ENCODE measurements at places on chromosomes 11 and 22.

- DNase-seq, result no peak
These were observed 267.2 kb downstream of the RAB38 start for GRCh38 chr11:87908086-87908485.

DNA sequence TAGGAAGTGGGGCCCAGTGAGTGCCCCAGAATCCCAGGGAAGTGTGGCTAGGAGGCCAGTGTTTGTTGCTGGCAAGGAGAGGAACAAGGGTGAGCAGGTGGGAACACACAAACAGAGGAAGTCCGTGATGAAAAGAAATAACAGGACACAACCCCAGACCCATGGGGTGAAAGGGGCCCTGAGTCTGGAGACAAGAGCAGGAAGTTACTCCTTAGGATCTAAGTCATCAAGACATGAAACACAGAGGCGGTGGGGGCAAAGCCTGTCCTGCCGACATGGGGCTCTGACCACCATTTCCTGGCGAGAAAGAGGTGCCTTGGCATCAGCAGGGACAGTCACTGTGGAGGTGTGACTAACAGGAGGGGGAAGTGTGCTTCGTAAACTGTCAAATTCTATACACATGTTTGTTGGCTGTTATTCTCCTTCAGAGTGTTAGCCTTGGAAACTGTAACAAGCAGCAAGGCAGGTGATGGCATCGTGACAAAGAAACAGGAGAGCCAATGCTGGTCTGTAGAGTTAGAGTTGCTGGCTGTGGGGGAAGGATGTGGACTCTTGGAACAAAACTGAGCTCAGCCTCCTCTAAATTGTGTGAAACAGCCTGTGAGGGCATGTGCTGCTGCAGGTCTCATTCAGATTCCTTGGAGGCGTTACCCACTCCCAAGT is 21.7 kb downstream of the CHST1 start:
- no peak for DNase-seq

DNA sequence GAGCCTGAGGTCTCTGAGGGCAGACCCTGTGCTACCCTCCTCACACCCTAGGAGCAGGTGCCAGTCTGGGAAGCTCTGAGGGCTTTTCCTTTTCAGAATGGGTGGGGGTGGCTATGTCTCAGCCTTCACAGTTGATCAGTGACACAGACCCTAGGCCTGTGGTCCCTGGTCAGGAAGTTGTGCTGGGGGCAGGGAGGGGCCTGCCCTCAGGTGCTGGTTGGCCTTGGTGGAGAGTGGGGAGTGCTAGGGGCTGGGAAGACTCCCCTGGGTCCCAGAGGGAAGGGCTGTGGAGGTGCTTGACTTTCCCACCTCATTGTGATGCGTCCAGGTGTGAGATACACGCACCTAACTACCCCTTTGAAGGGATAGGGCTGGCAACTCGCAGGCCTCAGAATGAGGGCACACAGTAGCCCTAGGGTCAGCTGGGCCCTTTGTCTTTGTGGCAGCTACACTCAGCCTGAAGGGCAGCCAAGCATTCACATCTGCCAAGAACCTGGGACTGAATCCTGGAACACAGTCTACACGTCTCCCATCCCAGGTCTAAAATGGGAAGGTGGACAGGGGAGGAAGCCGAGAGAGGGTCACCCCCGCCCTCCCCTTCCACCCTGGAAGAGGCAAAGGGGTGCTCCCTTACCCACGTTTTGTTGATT is 31.2 kb upstream of the ATXN10 start:
- DNase-seq, result no peak

GRCh38 chr22:44730022-44730393 is 22.4 kb upstream of the ARHGAP8 start:
- no peak for DNase-seq

- no peak for DNase-seq
These were observed 136.7 kb upstream of the NECTIN1 start for GRCh38 chr11:119865661-119866156.

- DNase-seq, result no peak
These were observed 11.7 kb upstream of the LTO1 start for GRCh38 chr11:69686856-69687255.

GRCh38 chr11:93288767-93289166 is 41.8 kb upstream of the DEUP1 start:
- DNase-seq, result no peak

DNA sequence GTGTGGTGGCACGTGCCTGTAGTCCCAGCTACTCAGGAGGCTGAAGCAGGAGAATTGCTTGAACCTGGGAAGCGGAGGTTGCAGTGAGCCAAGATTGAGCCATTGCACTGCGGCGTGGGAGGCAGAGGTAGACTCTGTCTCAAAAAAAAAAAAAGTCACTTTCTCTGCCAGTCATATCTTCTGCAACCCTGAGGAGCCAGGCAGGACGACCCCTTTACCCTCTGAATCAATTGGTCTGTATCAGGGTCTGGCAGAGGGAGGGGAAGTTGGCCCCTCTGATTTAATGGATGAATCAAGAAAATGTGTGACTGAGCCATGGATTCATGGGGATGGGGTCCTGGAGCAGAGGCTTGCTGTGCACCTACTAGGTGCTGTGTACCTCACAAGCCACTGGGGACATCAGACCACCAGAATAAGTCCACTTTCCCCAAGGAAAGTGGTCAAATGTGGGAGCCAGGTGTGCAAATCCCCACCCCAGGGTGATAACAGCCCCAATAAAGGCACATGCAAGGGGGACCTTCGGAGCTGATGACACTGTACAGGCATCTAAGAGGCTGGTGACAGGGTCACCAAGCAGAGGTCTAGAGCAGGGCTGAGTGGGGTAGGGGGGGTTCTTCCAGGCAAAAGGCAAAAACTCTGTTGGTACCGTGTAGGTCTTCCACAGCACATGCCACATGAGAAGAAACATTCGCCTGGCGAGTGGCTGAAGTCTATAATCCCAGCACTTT is 29.0 kb downstream of the TXN2 start:
- no peak for DNase-seq

DNA sequence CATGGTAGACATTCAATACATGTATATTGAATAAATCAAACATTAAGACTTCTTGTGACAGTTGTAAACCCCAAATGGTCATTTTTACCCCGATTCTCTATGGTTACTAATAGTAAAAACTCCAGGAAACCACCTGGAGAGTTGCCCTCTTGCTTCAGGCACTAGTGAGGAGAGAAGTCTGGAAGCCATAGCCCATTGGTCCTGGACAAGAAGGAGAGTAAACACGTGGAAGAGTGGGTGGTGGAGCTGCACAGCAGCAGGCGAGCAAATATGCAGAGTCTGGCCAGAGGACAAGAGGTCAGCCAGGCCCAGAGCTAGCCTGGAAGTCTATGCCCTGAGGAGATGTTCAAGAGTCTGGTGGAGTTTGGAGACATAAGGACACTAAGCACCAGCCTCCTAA is 17.7 kb downstream of the DCHS1 start:
- DNase-seq, result no peak

DNA sequence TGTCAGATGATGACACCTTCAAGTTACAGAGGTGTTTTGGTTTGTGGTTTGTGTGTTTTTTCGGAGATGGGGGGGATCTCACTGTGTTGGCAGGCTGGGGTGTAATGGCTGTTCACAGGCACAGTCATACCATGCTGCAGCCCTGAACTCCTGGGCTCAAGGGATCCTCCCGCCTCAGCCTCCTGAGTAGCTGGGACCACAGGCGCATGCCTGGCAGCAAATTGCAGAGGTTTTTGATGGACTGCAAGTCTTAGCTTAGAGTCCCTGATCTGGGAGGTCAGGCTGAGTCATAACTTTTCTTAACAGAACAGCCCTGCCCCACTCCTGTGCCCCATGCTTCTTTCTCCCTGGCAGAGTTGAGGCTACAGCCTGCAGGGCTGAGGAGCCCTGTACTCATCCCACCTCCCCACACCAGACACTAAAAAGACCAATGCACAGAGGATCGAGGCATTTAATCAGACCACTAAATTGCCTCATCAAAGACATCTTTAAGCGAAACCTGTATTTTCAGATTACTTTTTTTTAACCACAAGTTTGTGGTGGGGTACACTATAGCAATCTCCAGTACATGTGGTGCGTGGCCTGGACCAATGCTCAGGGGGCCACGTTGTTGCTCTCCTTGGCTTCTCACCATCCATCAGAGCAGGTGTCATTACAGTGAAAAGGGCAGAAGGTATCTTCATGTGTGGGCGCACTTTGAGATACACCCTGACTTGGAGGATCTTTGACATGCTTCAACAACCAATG is 17.1 kb upstream of the ADORA2A start:
- no peak for DNase-seq

DNA sequence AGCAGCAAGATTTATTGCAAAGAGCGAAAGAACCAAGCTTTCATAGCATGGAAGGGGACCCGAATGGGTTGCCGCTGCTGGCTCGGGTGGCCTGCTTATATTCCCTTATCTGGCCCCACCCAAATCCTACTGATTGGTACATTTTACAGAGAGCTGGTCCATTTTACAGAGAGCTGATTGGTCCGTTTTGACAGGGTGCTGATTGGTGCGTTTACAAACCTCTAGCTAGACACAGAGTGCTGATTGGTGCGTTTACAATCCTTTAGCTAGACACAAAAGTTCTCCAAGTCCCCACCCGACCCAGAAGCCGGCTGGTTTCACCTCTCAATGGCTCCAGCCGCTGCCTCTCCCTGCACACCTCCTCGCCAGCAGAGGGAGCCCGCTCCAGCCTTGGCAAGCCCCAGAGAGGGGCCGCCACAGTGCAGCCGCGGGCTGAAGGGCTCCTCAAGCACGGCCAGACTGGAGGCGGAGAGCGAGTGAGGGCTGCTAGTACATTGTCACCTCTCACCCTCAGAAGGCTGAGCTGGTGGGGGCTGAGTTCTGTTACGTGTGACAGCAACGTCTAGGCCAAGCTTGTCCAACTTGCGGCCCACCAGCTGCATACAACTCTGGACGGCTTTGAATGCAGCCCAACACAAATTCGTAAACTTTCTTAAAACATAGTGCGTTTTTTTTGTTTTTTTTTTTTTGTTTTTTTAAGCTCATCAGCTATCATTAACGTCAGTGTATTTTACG is 8.7 kb downstream of the PTH start:
- DNase-seq, result no peak

- no peak for DNase-seq
These were observed 84.0 kb upstream of the CTSC start for GRCh38 chr11:88421530-88421929.

GRCh38 chr11:62805961-62806441 is 761 bp upstream of the NXF1 start:
- DNase-seq, result no peak

DNA sequence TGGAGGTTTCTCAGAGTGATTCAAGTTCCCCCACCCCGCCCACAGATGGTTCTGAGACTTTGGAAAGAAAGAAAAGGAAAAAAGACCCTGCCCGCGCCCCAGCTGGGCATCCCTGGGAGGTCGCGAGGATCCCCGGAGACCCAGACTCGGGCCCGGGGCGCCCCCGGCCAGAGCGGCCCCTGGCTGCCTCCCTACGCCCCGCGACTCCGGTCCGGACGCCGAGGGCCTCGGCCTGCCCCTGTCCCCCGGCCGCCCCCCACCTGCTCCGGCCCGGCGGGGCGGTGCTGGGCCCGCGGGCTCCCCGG is 2.3 kb upstream of the AIFM3 start:
- DNase-seq, result no peak

DNA sequence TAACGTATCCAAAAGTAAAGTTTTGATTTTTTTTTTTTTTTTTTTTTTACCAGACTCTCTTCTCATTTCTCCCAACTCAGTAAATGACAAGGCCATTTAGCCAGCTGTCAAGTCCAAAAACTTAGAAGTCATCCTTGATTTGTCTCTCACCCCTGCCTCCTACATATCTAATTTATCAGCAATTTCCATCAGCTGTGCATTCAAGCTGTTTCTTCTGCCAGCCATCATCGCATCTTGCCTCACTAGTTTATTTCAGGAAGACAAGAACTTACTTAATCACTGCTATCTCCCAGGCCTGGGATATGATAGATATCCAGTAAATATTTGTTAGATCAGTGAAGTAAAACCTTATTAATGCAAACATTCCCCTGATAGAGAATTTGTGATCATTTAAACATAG is 47.6 kb downstream of the SCGB1A1 start:
- no peak for DNase-seq

- no peak for DNase-seq
These were observed 17.6 kb downstream of the SMIM38 start for GRCh38 chr11:69173331-69173730.

DNA sequence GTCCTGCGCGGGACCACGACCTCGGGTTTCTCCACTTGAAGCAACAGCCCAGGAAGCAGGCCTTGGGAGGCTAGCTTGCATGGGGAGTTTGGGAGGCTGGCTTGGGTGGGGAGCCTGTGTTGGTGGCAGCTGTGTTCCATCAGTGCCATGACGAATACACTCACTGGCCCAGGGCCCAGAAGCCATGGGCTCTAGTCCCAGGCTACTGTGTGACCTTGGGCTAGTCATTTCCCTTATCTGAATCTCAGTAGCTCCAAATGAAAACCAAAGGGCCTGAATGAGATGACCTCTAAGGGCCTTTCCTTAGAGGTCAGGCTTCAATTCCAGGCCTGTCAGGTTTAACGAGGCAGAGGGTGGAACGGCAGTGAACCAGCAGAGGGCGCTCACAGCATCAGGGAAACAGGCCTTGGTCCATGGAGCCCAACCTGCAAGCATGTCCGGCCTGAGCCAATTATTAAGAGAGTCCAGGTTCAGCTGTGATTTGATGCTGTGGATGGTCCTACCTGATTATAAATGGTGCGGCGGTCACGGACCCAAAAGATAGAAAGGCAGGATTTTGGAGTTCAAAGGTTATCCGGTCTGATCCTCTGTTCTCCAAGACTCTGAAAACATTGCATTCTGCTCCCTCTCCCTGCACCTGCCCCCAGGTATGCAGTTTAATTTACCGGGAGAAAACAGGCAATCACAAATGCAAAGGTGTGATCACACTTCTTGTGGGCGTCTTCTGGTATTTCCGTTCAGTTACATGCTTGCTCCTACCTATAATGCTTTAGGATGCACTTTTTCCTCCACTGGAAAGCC is 15.9 kb downstream of the PTPN5 start:
- peak; percentile 2 for DNase-seq

DNA sequence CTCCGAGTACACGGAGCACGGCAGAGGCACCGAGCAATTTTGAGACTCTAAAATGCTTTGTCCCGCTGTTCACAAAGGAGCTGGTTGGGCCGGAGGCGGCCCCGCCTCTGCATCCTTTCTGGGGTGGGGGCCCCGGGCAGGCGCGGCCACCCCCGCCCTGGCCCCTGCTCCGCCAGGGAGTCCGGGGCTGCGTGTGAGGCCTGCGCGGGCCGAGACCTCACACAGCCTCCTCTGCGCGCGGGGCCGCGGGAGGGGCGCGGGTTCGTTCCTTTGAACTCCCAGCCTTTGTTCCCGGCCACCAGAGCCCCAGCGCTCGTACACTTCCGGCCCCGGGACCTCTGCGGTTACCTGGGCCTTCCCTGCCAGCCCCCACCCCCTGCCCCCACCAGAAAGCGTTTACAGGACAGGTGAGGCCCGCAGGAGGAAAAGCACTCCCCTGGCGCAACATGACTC is 1.6 kb downstream of the FGF19 start:
- no peak for DNase-seq

GRCh38 chr11:93653080-93653479 is 8.4 kb upstream of the CEP295 start:
- DNase-seq, result no peak

GRCh38 chr11:61834278-61835048 is 6.4 kb downstream of the FADS2 start:
- DNase-seq, result peak; percentile 22

DNA sequence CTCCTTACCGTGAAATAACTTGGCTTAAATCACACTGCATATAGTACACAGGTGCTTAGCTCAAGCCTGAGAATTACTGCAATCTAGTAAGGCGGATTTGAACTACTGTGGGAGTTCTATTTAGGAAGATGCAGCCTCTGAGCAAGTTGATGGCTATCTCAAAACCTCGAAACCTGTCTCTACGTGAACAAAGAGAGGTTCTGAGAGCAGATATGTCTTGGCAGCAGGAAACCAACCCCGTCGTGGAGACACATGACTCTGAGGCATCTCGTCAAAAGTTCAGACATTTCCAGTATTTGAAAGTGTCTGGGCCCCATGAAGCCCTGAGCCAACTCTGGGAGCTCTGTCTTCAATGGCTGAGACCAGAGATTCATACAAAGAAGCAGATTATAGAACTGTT is 5.9 kb downstream of the ZNF215 start:
- no peak for DNase-seq
